CD4-positive, alpha-beta T cell treated with Interleukin-1 beta for 1 hour (primary cell): ENCODE measurements at places on chromosomes 7 and 10.

DNA sequence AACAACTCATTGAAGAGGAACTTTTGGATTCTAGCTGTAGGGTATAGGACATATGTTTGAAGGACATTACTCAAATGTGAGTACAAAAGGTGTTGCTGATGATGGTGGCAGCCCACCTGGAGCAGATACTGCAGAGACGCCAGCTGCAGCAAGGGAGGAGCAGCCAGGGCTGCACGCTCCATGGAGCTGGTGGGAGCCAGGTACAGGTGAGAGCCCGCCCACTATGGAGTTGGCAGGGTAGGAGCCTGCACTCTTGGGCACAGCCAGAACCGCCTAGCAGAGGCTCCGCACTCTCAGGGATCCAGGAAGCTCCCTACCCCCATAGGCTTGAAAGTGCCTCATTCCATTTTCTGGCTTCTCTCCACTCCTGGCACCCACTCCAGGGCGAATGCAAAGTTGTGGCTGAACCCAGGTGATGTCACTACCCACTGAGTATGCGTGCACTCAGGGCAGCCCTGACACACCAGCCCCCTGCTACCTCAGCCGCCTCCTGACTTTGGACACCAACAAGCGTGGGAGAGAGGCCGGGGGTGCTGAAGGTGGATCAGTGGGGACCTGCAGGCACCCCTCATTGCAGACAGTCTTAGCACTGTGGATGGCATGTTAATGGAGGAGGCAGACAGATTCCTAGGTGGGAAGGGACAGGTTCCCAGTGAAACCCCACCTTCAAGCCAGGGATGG, 761.1 kb downstream of the IPMK start:
- DNase-seq: no peak

GRCh38 chr10:95450188-95450587, 111.0 kb downstream of the SORBS1 start:
- DNase-seq: no peak

- DNase-seq: no peak
These were observed 22.6 kb upstream of the AMZ1 start for GRCh38 chr7:2665359-2665791.

- no peak for DNase-seq
These were observed 179.7 kb upstream of the CDCA7L start for GRCh38 chr7:22125436-22125835.

GRCh38 chr7:157041004-157041403, 30.5 kb upstream of the MNX1 start:
- no peak for DNase-seq

DNA sequence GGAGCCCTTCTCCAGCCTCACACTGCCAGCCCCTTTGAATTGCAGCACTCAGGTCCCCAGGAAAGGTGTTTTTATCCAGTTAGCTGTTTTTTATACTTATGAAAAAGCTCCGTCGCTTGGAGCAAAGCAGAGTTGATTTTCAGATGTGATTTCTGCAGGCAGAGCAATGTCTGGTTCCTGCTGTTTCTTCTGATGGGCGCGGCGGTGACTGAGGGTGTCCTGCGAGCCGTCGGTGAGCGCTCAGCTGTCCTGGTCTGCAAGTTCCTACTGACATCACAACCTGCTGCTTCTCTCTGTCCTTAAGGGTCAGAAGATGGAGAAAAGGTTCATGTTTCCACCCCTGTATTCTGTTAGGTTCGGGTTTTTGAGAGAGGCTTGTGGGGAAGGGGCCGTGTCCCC, 109.6 kb upstream of the FAM20C start:
- no peak for DNase-seq

DNA sequence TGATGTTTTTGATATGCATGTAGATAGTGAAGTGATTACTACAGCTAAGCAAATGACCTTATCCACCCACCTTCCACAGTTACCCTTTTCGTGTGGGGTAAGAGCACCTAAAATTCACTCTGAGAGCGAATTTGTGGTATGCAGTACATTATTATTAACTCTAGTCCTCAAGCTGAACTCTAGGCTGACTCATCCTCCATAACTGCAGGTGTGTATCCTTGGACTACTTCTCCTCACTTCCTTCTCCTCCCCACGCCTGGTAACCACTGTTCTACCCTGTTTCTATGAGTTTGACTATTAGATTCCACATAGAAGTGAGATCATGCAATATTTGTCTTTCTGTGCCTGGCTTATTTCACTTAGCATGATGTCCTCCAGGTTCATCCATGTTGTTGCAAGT, 484.6 kb downstream of the GATA3 start:
- DNase-seq: no peak

DNA sequence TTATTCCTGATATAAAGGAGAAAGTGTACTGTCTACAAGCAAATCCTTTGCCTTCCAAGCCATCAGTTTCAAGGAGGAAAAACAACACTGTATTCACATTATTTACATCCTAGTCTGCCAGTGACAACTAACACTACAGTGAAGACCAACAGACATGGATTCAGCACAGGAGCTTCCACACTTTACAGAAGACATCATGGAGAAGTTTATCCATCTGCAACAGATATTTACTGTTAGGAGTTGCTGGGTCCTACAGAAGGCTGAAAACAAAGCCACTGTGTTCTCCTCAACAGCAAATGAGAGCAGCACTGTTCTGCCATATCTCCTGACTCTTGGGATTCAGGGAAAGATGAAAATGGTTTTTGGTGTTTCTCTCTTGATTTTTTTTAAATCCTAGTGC, 31.9 kb downstream of the NAPEPLD start:
- DNase-seq: no peak

GRCh38 chr7:102045681-102046372, 228.4 kb downstream of the CUX1 start:
- no peak for DNase-seq

DNA sequence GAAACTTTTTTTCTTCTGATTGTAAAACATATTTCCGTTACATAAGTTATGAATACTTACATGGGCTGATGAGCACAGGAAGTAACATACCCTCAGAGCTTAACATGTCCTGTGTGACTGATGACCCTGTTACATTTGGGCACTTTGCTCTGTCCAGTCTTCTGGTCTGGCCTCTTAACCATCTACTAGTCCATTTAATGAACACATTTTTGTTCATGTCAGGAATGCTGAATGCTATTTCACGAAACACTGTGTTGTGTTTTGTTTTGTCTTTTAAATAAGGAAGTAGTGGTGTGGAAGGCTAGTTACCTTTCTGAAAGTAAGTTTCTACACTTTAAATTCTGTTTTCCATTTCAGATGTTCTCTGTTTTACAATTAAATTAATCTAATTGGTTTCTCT, 77.7 kb downstream of the RBM33 start:
- no peak for DNase-seq

DNA sequence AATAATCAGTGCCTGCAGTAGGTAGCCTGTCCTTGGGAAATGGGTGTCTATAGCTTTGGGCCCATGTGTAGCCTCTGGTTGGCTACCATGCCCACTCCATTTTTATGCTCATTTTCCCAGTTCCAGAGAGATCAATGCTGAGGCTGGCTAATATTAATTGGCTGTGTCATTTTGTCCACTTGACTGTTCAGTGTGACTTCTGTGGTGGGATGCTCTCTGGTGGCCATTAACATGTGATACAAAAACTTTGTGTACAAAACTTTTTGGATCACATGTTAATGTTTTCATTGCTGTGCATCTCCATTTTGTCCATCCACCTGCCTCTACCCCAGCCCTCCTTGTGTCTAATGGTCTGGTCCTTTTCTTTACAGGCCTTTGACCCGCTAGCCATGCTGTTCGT, 22.7 kb downstream of the VIM start:
- no peak for DNase-seq
